Stimulated activated CD8-positive, alpha-beta memory T cell treated with anti-CD3 and anti-CD28 coated beads, Interleukin-7, amount 100 ng/mL, for 24 hours (primary cell): ENCODE measurements at places on chromosomes 4 and X.

DNA sequence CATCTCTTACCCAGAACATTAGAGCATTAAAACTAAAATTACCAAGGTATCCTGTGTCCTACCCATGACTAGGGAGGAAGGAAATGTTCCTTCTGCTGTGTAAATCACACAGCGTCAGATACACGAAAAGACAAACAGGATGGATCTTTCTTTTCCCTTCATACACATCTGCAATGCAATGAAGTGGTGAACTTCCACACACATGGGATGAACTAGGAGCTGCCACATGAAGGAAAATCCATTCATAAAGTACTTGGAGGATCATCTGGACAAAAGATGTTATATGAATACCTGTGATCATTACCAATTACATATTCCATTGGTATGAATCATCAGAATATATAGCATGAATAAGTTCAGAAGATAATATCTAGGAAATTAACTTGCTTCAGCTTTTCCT is 46.2 kb downstream of the LDB2 start:
- no peak for DNase-seq

GRCh38 chr4:3768842-3769641 is 2.9 kb downstream of the ADRA2C start:
- no peak for DNase-seq

DNA sequence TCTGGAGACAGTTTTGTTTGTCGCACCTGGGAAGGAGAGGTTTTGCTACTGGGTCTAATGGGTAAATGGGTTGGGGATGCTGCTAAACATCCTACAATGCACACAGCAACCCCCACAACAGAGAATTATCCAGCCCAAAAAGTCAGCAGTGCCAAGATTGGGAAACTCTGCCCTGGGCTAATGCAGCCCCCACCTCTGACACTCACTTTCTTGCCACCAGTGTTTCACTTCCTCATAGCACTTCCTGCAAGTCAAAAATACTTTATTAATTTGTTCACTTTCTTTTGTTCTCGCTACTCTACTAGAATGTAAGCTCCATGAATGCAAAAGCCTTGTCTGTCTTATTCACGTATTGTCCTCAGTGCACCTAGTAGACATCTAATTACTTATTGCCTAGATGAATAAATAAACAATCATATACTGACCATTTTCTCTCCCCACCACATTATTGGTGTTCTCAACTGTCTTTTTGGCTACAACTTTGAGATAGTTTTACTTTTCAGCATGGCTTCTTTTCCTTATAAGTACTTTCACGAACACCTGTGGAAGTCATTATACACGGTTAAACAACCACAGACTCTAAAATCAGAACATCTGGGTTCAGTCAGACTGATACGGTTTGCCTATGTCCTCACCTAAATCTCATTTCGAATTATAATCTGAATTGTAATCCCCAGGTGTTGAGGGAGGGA is 82.0 kb upstream of the PITX2 start:
- no peak for DNase-seq

DNA sequence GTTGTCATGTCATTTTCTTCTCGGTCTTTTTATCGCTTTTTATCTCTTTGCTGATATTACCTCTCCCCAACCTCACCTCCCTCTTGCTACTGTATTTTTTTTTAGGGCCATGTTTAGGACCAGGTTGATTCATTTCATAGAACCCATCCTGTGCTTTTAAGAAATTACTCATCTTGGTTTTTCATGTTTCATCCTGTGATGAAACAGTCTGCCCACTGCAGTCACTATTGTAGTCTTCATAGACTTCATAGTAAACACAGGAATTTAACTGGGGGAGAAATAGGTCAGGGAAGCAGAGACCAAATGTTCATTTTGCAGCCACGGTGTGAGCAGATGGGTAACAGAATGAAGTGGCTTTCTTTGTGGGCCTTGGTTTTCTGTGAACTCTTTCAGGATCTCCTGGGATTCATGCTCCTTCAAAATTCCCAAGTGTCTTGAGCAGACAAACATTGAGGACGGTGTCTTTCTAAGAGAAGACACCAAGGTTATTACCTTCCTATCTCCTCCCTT is 161.8 kb downstream of the NAA11 start:
- DNase-seq, result no peak

DNA sequence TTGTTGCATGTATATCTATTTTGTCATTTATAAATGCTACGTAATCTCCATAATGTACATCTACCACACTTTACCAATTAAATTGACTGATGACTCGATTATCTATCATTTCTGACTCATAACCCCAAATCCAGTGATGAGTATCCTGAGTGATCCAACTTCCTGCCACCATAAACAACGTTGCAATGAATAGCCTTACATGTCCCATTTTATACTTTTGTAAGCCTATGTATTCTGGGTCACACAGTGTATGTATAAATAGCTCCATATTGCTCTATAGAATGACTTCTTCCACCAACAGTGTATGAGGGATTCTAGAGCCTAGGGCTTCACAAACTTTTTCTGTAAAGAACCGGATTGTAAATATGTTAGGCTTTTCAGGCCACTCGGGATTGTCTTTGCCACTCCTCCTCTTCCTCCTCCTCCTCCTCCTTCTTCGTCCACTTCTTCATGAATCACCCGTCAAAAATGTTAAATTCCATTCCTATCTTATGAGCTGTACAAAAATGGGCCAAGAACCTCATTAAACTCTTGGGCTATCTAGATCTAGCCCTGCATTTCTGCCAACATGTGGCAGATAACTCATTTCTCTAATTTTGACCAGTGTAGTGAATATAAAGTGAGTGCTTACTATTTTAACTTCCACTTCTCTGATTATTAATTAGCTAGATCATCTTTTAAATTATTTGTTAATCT is 672.2 kb upstream of the AMOT start:
- no peak for DNase-seq

DNA sequence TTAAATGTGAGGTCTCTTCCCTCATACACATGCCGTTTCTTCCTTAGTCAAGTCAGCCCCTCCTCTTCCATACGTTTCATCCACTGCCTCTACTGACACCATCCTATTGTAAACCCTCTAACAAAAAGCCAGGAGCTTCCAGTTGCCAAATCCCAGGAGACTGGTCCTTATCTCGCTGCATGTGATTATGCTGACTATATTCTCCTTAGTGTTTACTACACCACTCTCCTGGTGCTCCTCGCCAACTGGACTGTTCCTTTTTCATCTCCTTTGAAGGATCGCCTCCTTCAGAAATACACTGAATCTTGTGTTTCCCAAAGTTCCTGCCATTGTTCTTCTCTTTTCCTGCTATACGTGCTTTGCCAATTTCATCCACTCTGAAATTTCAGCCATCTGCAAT is 27.7 kb downstream of the MAML3 start:
- DNase-seq, result no peak

- no peak for DNase-seq
These were observed 210.6 kb downstream of the COL25A1 start for GRCh38 chr4:109091727-109092409.

- no peak for DNase-seq
These were observed 841.3 kb downstream of the PDHA2 start for GRCh38 chr4:96681218-96681617.

DNA sequence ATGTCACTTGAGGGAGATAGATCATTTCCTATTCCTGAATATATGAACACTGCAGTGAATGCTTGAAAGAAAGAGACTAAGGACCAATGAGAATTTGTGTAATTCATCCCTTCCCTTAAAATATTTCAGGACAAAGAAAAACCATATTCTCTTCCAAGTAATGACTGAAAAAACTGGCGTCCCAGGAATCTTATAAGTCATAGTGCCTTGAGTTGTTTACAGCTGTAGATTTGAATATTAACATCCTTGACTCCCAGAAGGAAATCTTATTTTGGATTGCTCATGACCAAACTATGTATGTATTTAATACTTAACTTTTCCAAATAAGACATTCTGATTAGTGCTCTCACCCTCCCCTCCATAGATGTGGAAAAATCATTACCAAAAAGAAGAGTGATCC is 55.5 kb downstream of the CLDN22 start:
- DNase-seq, result no peak

DNA sequence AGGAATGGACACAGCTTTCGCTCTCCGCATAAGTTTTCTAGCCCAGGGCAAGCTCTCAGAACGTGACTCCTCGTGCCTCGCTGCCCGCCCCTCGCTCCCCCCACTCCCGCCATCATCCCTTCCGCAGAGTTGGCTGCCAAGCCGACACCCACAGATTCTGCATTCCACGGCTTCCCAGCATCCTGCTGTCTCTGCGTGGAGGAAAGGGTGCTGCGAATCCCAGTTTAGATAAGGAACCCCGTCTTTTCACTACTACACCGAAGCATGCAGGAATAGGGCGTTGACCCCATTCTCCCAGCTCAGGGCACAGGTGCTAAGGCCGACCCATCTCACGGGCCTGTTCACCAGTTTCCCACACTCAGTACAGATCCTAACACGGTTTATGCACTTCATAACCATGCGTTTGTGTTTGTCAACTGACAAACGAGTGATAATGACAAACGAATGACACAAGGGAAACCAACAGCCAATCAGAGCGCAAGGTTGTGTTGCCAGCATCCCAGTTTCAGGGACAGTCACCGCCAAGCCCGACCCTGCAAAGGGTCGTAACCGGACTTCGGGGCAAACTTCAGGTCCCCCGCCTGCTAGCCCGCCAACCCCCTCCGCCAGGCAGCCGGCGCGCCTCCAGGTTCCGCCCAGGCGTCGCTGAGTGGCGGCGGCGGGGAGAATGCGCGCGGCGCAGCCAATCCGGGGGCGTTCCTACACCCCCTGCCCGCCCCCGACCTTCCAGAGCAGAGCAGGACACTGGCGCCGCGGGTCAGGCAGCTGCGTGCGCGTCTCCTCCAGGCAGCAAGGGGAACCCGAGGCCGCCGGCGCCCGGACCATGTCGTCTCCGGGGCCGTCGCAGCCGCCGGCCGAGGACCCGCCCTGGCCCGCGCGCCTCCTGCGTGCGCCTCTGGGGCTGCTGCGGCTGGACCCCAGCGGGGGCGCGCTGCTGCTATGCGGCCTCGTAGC is at the start of gene CYP2U1:
CYP2U1 (plus strand) TSS at position 729 of the 954 bp plus-strand sequence; CDS start at position 824, 95 bp downstream.
- peak; percentile 51 for DNase-seq

GRCh38 chr4:90064196-90064595 is 63.0 kb upstream of the CCSER1 start:
- no peak for DNase-seq

DNA sequence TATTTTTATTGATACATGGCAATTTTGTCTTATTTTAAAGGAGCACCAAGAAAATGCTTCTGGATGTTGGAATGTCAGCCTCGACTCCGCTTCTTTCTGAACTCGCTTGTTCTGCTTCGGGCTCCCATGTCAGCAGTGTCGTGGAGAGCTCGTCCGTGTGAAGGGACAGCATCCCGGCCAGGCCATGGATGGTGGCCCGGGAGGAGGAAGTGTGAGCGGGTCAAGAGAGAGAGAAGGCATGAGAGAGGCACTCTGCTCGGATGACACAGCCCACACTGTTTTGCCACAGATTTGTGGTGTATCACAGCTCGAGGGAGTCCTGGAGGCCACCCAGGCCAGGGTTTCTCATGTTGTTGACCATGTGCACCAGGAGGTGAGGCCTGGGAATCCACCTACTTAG is 107.0 kb downstream of the TRAPPC11 start:
- no peak for DNase-seq

GRCh38 chr4:129561280-129561679 is 465.3 kb downstream of the C4orf33 start:
- no peak for DNase-seq

DNA sequence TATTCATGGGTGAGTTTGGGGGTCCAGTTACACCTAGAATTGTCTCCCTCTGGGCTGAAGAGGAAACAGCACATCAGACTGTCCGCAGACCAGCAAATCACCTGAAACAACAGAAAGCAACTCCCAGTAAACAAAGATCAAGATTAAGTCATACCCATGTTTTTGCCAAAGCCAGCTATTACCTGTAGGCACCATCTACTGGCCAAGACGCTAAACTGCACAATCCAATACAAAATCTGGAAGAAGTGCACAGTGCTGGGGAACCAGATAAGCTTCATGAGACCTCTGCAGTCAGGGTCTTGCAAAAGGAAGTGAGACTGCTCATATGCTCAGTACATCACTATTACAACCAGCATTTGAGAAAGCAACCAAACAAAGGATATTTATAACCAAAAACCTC is 157.5 kb upstream of the ITM2A start:
- DNase-seq, result no peak

- DNase-seq, result no peak
These were observed 2.7 kb downstream of the SLC38A5 start for GRCh38 chrX:48467281-48467761.

DNA sequence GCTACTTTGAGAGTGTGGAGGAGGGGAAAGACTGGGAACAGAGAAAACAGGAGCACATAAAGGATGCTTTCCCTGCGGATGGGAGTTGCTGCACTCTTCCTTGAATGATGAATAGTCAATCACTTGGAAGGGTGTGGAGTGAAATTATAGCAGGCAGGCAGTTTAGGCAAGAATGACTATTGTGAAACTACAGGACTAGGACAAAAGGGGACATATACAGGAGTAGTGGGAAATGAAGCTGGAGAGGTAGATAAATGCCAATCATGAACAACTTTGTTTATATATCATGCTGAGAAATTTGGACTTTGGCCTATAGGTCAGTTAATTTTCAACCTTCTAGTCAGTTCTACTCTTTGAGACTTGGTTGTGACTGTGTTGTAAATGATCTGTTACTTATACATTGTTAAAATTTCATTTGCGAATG is 76.9 kb downstream of the PAQR3 start:
- no peak for DNase-seq

GRCh38 chrX:135536877-135537276 is 16.4 kb downstream of the INTS6L start:
- no peak for DNase-seq

- no peak for DNase-seq
These were observed 19.1 kb upstream of the ARX start for GRCh38 chrX:25034889-25035288.

- no peak for DNase-seq
These were observed 113.6 kb downstream of the SOX3 start for GRCh38 chrX:140391313-140391712.

DNA sequence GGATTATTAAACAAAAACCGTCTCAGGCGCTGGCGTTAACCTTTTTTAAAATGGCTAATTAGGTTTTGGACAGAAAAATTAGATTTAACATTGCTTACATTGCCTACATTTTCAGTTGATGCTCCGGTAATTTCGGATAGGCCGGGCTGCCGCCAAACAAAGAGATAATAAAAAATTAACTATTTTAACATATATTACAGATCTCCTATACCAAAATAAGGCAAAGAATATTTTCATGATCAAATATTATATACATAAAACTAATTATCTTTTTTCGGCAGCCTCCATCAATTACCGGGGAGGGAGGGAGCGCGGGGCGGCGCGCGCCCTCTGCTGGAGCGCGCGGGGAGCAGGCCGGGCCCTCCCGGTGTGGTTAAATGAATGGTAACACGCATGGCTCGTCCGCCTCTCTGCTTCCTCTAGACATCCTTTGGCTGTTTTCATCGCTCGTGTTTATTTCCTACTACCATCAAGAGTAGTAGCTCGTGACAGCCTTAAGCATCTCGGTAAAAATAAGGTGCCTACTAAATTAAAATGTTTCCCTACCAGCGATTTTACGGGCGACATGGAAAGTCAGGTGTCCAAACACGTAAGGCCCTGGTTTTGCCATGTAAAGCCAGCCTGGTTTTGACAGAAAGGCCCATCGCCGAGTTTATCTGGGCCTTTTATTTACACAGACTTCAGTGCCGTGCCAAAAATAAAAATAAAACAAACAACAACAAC is 52.4 kb upstream of the TMEM33 start:
- no peak for DNase-seq
